ENCODE measurements at places on chromosomes 13 and 19.

DNA sequence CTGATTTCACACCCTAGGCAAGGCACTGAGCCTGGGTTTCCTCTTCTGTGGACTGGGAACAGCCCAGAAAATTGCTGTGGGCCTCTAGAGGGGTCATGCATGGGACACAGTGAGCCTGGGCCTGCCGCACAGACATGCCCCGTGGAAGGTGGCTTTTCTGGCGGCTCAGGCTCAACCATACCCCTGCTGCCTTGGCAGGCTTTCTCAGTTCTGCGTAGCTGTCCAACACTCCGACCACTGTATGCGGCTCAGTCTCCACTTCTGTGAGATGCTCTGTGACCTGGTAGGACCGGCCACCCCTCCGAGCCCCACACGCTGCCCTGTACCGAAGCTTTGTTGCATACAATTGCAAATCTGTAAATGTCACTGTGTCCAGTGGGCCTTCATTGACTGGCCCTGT lies 126.3 kb downstream of the UQCRFS1 start:
- DNase-seq: no peak

GRCh38 chr13:96403651-96404050 lies 313.7 kb downstream of the HS6ST3 start:
- DNase-seq: no peak

GRCh38 chr13:110519506-110519905 lies 42.0 kb downstream of the RAB20 start:
- DNase-seq: no peak

GRCh38 chr13:51339952-51340732 lies 651 bp downstream of the SERPINE3 start:
- no peak for DNase-seq

GRCh38 chr19:6674868-6675305 lies 4.9 kb upstream of the TNFSF14 start:
- no peak for DNase-seq

DNA sequence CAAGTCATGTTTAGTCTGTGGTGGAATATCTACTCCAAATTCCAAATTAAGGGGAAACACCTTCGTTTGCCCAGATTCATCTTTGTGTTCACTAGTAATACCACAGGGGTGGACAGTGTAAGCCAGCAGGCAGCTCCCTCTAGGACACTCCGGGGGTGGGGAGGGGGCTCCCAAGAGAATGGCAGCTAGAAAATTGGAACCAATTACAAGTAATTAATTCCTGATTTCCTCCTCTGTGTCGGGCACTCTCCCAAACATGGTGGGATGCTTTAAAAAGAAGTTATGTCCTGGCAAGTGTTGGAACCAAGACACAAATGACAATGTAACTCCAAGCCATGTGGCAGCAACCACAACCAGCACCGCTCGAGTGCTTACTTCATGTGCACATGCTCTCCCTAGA lies 5.9 kb downstream of the COL4A1 start:
- DNase-seq: peak; percentile 47

GRCh38 chr19:14004619-14005348 lies 1.3 kb downstream of the RFX1 start:
- no peak for DNase-seq

DNA sequence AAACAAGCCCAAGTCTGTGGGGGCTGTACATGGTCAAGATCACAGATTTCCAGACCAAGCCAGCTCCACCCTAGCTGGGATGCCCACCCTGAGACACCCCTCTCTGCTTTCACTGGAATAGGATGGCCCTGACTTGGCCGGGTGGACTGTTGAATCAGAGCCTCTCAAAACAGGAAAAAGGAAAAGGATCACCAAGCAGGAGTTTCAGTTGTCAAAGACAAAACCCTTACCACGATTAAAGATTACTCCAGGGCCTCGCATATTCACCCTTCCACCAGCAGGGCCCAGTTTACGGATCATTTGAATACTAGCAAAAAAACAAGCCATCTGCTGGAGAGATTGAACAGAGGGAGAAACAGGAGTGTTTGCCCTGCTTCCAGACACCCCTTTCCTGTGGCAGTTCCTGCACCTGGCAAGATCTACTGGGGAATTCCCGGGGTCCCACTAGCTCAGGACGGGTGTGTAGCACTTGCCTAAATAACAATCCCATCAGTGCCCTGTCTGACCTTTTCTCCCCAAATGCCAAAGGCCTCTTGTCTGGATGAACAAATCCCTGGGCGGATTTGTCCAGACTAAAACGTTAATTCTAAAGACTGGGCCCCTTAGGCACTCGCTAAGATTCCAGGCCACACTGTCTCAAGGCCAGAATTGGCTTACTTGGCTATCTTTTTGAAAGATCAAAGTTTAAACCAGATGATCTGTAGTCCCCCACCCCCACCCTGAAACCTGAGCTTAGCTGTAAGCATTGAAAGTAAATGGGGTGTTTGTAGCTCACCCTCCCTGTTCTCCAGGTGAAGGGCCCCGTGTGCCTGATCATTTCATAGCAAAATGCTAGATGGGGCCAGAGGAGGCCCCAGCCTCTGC lies 38.4 kb downstream of the ACTN4 start:
- no peak for DNase-seq

DNA sequence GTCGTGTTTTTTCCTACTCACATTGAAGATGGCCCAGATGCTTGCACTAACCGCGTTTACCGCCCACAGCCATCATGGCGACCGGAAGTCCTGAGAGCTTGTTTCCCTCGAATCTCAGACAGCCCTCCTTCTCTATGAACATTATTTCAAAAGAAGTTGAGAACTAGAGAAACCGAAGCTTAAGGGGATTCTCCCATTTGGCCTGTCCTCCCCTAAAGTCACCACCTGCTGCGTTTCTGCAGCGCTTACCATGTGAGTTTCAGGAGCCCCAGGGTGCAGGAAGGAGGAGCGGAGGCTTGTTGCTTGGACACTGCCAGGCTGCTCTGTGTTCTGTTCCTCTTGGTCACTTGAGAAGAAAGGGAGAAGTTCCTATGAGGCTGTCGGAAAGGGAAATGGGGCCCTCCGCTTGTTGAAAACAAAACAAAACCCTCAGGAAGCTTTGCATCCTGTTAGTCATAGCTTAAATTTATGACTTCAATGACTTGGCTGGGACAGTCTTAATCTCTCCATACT lies 6.2 kb downstream of the CARD8 start:
- DNase-seq: no peak

DNA sequence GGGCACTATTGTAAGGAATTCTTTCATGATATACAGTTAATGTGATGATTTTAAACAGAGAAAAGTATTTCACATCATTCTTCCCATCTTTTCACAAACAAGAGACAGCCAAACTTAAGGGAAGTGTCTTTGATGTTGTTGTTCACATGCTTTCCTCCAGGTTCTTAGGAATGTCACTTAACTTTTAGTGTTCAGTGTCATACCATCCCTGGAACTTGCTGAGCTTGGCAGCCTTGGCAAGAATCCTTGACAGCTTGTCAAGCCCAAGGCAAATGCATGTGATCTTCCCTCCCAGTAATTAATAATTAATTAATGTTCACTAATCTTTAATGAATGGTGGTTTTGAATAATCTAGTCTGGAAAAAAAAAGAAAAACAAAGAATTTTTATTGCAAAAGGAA lies 727.9 kb upstream of the PRR20A start:
- DNase-seq: no peak

- DNase-seq: no peak
Measured at GRCh38 chr19:11973019-11973810, 8.4 kb downstream of the ZNF763 start.

- no peak for DNase-seq
Measured at GRCh38 chr13:98189841-98190505, 12.9 kb upstream of the RNF113B start.

- DNase-seq: no peak
Measured at GRCh38 chr19:23867895-23868294, 46.8 kb upstream of the ZNF726 start.

DNA sequence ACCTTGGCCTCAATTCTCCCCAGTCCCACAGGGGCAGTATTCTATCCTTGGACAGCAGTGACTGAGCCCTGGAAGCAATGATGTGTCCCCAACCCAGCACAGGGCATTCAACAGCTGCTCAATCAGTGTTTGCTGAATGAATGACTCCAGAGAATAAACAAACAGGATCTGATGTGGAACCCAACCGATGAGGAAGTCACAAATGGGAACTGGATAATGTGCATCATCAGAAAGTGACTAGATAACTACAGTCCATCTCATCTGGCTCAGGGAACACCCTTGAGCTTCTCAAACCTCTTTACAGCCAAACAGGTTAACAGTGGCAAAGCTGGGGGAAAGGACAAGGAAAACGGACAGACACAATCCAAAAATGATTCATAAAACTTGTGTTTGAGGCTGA lies 8.2 kb downstream of the SLC25A30 start:
- DNase-seq: no peak

DNA sequence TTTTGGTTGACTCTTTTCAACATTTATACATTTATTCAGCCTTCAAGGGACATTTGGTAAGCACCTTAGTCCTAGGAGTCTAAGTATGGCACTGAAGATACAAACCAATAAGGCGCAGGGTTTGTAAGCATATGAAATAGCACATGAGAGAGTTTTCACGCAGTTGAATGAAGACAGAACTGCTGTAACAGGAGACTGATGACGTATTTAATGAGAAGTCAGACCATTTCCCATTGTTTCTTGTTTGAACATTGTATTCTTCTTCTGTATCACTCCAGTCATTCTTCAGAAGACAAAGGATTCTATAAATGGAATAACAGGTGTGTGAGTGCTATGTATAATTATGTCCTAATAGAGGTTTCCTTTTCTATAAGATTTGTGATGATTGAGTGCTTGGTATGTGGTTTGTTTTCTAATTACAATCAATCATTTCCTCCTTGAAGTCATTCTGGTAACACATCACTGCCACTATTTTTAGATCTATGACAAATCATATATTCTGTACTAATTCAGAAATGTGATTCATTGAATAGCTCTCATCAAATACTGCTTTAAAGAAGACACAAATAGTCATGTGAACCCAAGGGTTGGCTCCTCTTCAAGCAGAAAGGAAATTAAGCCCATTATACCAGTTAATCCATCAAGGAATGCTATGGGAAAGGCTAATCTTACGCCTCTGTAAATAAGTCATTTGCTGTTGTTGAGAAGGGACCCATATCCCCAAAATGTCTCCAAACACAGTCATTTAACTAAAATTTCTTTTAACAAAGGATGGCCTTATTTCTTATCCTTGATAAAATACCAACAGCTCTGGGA lies 222.8 kb upstream of the NBEA start:
- DNase-seq: no peak

DNA sequence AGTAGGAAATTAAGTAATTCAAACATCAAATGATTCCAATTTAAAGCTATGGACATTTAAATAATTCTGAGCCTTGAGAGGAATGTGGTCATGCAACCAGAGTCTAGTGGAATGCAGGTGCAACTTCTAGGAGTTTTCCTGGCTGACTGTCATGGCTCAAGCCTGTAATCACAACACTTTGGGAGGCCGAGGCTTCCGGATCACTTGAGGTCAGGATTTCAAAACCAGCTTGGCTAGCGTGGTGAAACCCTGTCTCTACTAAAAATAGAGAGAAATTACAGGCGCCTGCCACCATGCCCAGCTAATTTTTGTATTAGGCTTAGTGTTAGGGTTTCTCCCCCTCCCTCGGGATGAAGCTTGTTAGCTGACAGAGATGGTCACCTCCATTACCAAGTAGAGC lies 6.4 kb downstream of the ZNF808 start:
- DNase-seq: no peak

- DNase-seq: no peak
Measured at GRCh38 chr19:1862424-1863327, 703 bp downstream of the KLF16 start.

GRCh38 chr19:33486407-33486806 lies 35.2 kb downstream of the PEPD start:
- no peak for DNase-seq

DNA sequence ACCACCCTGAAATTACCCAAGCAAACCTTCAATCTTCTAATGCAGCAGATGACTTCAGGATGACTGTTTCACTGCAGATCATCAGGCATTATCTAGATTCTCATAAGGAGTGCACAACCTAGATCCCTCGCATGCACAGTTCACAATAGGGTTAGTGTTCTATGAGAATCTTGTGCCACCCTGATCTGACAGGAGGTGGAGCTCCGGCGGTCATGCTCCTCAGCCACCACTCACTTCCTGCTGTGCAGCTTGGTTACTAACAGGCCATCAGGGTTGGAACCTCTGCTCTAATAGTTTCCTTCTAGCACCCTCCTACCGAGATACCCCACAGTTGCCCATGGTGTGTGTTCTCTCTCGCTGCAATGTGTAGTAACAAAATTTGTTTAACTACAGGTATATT lies 442.8 kb downstream of the FGF14 start:
- DNase-seq: no peak

- DNase-seq: no peak
Measured at GRCh38 chr19:3025549-3025886, 3.6 kb downstream of the TLE2 start.

DNA sequence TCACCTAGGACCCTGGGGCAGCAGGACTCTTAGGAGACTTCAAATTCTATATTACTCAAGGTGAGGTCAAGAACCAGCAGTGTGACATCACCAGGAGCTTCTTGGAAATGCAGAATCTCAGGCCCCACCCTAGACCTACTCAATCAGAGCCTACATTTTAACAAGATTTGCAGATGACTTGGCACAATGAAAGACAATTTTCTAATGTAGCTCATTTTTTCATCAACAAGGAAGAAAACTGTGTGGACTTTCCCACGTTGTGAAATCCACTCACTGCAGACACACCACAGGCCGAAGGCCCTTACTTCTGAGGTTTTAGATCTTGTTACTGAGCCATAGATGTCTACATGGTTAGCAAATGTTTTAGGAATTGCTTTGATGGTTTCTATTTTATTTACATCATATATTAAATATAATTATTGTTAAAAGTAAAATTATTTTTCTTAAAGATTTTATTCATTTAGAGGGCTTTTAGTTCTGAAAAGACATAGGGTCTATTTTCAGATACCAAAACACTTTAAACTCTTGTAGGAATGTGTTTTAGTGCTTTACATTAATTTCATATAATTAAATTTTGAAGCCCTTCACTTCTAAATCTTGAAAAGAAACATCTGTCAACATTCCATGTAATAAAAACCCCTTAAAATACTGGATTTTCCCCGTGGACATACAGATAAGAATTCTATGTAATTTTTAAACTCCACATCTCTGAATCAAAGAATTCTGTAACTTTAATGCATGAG lies 18.5 kb upstream of the STARD13 start:
- no peak for DNase-seq

- DNase-seq: no peak
Measured at GRCh38 chr13:73000027-73000674, 58.7 kb upstream of the KLF5 start.

GRCh38 chr13:40261336-40261735 lies 405.1 kb downstream of the FOXO1 start:
- DNase-seq: no peak

DNA sequence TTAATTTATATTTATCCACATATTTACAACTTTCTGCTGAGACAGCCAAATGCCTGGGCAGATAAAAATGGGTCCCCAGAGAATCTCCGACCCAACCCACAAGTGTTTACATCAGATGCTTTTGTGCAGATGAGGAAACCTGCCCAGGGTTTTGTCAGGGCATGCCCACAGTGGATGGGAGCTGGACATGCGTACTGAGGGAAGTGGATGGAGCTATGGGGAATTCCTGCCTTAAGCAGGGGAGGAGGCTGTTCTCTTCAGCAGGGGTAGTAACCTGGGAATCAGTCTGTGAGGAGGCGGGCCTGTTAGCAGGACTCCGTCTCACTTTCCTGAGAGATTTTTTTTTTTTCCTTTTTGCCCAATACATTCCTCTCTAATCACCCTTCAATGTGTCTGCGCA lies 122.9 kb downstream of the RFC3 start:
- DNase-seq: no peak

GRCh38 chr13:40056898-40057619 lies 401.6 kb downstream of the COG6 start:
- DNase-seq: no peak
